Bronchial smooth muscle cell (primary cell): ENCODE measurements at places on chromosomes 11 and 22. TPM values are rescaled to one million over a fixed set of nuclear protein-coding genes. Genes with fewer than 3 reads are reported as not detected.

Gene PYGM
- 3.9 and 5.0 TPM in 2 replicates for total RNA-seq

Gene TMPRSS5
- 0.16 TPM in 1 of 2 replicates, not detected in the other for total RNA-seq

Gene MGAT3
- total RNA-seq = under 0.01 TPM in 1 of 2 replicates, not detected in the other

Gene OR5T1
- not detected in 2 replicates for total RNA-seq

Gene TSPAN18
- not detected in 2 replicates for total RNA-seq

Gene OR8B8
- total RNA-seq = not detected in 2 replicates

Gene CARD18
- total RNA-seq = not detected in 2 replicates

Gene OR10A6
- not detected in 2 replicates for total RNA-seq

Gene CHEK2
- total RNA-seq = 7.4 and 18.1 TPM in 2 replicates

Gene P4HA3
- total RNA-seq = 2.9 and 5.5 TPM in 2 replicates

Gene FAM180B
- total RNA-seq = 0.09 and 0.16 TPM in 2 replicates

Gene CHRNA10
- total RNA-seq = 0.43 and 0.47 TPM in 2 replicates

Gene LIMK2
- total RNA-seq = 16.9 and 21.3 TPM in 2 replicates

Gene RASGRP2
- total RNA-seq = 0.16 TPM in 1 of 2 replicates, not detected in the other

Gene SERPING1
- total RNA-seq = 5.5 and 7.6 TPM in 2 replicates

Gene MYOD1
- not detected in 2 replicates for total RNA-seq

Gene TNRC6B
- total RNA-seq = 15.5 and 16.4 TPM in 2 replicates

Gene RFPL3
- not detected in 2 replicates for total RNA-seq

Gene RAG2
- not detected in 2 replicates for total RNA-seq

Gene FGF19
- not detected in 2 replicates for total RNA-seq

Gene BAIAP2L2
- 0.69 and 1.1 TPM in 2 replicates for total RNA-seq

Gene CDHR5
- not detected in 2 replicates for total RNA-seq

Gene C22orf23
- 0.09 and 0.32 TPM in 2 replicates for total RNA-seq

Gene TRPM5
- 0.09 TPM in 1 of 2 replicates, not detected in the other for total RNA-seq

Gene PGA3
- 1.6 and 3.9 TPM in 2 replicates for total RNA-seq

Gene EMID1
- 0.09 TPM in 1 of 2 replicates, not detected in the other for total RNA-seq

Gene DENND6B
- total RNA-seq = 1.8 and 2.4 TPM in 2 replicates

Gene HPX
- 0.63 and 0.77 TPM in 2 replicates for total RNA-seq

Gene TMEM126B
- total RNA-seq = 26.9 and 61.2 TPM in 2 replicates

Gene CBLIF
- total RNA-seq = not detected in 2 replicates

Gene DTX4
- 1.9 and 5.1 TPM in 2 replicates for total RNA-seq

Gene PLET1
- total RNA-seq = not detected in 2 replicates

Gene MMP12
- 0.26 and 2.8 TPM in 2 replicates for total RNA-seq

Gene OR10A2
- total RNA-seq = not detected in 2 replicates

Gene MIAT
- total RNA-seq = 1.4 and 3.5 TPM in 2 replicates

Gene SLC22A12
- not detected in 2 replicates for total RNA-seq
